ENCODE measurements at places on chromosomes 5 and 9.

- no peak for DNase-seq
These were observed 1349.5 kb downstream of the EFNA5 start for GRCh38 chr5:106321242-106321641.

- no peak for DNase-seq
These were observed 46.2 kb upstream of the KIF2A start for GRCh38 chr5:62259699-62260250.

- no peak for DNase-seq
These were observed 221.9 kb downstream of the IRX2 start for GRCh38 chr5:2529371-2530092.

GRCh38 chr5:35903631-35904203, 34.7 kb downstream of the CAPSL start:
- no peak for DNase-seq

GRCh38 chr5:127418974-127419682, 98.3 kb upstream of the PRRC1 start:
- DNase-seq, result no peak

- DNase-seq, result no peak
These were observed 1.5 kb upstream of the STC2 start for GRCh38 chr5:173329491-173330337.

- no peak for DNase-seq
These were observed 28.6 kb upstream of the SLCO4C1 start for GRCh38 chr5:102324714-102325113.

Data from GDM1 (cell line).